ENCODE measurements at places on chromosomes 16 and 17. TPM values are rescaled to one million over a fixed set of nuclear protein-coding genes. Genes with fewer than 3 reads are reported as not detected.

Gene C1QTNF8
- not detected for total RNA-seq

Gene TPSB2
- total RNA-seq = not detected

Gene ABCA5
- 15.7 TPM for total RNA-seq

Gene BAIAP3
- 0.56 TPM for total RNA-seq

Gene HCRT
- total RNA-seq = 0.41 TPM

Gene NPIPB13
- 6.6 TPM for total RNA-seq

Gene PABPN1L
- total RNA-seq = not detected

Gene KRTAP4-4
- not detected for total RNA-seq

Gene DYNC1LI2
- 37.9 TPM for total RNA-seq

- DNase-seq = no peak
Observed at GRCh38 chr17:9402590-9403199, 172.9 kb downstream of the STX8 start.

DNA sequence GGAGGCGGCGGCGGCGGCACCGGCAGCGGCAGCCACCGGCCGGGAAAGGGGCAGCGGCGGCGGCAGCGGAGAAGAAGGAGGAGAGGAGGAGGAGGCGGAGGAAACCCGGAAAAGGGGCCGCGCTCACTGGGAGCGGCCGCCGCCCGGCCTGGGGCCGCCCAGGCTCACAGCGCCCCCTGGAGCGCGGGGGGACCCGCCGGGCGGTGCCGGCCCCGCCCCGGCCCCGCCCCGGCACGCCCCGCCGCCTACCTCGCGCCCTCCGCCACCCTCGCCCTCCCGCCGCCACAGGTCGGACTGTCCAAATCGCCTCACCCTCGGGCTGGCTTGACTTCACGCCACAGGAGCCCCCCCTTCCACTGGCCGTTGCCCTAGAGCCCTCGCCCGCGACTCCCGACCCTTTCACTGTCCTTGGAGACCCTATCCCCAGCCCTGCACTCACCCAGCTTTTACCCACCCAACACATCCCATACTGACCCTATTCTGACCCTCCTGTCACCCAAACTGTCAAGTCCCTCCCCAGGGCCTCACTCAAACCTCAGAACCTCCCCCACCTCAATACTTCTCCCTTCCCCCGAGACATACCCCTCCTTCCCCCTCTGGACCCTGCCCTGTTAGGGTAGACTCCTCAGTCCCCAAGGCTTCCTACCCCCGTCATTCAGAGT, at the start of gene CSNK2A2:
Gene CSNK2A2 (minus strand): TSS at position 85 of the 662 bp plus-strand sequence. CDS start 370 bp downstream, outside the sequence.
- DNase-seq = no peak

GRCh38 chr16:5854027-5854426, 756.4 kb upstream of the EEF2KMT start:
- DNase-seq = no peak

- no peak for DNase-seq
Observed at GRCh38 chr17:16912021-16912962, 59.6 kb downstream of the TNFRSF13B start.

DNA sequence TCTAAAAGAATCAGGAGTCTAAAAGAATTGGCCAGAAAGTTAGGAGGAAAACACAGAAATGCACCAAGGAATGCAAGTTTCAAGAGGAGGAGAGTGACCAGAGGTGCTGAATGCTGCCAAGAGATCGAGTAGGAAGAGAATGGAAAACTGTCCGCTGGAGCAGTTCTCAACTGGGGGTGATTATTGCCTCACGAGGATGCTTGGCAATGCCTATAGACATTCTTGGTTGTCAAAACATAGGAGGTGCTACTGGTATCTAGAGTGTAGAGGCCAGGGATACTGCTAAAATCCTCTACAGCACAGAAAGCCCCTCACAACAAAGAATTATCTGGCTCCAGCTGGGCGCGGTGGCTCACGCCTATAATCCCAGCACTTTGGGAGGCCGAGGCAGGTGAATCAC, 82.1 kb upstream of the NOL11 start:
- DNase-seq = no peak

DNA sequence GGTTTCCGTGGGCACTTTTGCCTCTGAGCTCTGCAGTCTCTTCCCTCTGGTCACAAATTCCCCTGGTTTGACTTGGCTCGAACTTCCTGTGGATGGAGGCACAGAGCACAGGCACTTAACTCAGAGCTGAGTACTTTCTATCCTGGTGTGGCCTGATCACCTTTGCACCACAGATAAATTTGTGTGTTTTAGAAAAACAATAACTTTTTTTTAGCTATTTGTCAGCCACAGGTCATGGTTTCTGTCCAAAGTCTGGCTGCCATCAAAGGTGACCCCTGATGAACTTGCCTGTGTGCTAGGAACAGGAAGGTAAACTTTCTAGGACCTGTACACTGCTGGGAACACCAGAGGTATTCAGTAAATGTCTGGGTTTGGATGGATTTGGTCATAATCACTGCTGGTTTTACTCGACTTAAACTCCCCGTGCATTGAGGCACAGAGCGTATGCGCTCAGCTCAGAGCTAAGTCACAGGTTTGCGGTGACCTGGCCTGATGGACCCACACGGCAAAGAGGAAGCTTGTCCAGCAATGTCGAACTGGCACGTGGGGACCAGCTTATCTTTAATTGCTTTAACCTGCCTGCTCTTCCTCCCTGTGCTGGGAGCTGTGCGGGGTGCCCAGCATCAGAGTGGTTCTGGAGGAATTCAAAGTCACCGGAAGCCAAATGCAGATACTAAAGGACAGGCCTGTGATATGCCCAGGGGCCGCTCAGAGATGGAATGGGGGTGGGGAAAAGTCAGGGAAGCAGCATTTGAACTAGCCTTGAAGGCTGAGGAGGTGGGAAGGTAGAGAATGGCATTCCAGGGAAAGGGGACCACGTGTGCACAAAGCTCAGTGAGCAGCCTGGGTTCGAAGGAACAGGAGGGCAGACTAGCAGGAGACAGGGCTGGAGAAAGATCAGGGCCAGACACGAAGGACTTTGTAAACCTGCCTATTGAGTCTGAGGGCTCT, 12.9 kb downstream of the SLC13A5 start:
- DNase-seq = no peak

DNA sequence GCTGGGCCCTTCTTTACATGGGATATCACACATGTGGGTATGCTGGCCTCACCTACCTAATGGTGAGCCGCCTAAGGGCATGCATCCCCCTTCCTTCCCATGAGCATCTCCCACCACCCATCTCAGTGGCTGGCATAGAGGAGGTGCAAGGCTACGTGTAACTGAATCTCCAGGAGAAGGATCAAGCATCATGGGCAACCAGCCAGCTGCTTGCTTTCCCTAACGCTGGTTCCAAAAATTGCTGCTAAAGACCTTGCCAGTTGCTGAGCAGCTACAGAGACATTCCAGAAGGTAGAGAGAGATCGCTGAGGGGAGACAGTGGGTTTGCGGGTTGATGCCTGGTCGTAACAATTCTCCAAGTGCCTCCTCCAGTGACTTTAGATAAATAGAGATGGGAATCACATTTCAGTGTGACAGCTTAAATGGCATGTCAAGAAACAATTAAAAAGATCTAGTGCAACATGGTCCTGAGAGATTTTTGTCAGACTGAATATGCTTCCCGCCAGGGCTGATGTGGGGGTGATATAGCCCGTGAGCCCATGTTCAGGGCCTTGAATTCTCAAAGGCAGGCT, 378.4 kb upstream of the CDH5 start:
- no peak for DNase-seq

GRCh38 chr17:16943032-16943352, 28.9 kb downstream of the TNFRSF13B start:
- DNase-seq = no peak

- peak; percentile 17 for DNase-seq
Observed at GRCh38 chr17:17783825-17784656, 52.7 kb downstream of the SREBF1 start.

DNA sequence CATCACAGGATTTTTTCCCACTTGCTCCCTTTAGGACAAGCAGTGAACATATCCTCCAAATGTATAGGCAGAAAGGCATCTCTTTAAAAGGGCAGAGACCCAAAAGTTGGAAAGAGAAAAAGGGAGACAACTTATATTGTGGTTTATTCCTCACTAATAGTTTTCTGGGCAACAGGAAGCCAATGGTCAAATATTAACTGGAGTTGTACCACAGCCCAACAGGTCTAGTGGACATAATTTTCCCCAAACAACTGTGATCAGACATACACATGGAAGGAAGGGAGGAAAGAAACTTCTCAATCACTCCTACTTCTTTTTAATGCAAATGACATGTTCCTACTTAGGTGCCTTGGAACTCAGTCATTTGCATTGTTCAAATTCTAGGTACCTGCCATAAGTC, 78.4 kb downstream of the SOX9 start:
- DNase-seq = no peak

DNA sequence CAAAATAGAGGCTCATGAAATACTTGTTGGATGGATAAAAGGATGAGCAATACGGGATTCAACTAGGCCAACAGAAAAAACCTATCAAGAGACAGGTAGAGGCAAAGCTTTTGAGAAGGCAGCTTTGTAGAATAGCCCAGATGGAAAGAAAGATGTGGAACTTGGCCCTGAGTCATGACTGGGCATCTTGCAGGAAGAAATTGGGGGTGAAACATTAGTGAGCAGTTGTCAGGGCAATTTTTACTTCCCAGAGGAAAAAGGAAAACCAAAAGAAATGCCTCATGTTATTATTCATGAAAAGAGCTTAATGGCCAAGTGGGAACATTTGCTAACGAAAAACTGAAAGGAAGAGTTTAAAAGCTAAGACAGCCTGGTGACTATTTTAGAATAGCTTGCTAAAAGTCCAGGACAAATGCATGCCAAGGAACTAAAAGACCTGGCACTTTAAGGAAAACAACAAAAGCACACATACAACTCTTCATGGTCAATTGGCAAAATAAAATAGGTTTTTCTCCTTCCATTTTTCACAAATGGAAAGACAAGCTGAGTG, 180.1 kb downstream of the HS3ST3A1 start:
- no peak for DNase-seq

DNA sequence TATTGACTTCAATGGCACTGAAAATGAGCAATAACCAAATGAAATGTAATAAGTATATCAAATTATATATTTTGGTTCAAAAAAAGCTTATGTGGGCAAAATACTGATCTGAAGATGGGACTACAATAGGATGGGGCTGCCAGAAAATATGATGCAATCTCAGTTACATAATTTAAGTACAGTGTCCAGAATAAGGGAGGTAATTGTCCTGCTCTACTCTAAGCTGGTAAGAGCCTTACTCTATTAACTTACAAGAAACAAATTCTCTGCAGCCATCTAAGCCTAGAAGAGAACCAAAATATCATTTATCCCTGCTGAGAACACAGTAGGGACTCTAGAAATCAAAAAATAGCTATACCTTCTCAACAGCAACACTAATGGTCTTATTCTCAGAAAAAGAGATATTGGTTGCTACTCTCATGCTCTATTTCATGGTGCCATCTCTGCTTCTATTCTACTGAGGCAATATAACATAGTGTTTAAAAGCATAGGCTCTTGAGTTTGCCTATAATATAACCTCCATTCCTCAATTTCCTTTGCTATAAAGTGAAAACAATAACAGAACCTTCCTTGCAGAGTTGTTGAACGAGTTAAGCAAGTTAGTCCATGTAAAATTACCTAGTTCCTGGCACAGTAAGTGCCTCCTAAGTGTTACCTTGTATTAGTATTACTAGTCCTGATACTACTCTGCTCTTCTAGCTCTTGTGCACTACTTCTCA, 19.9 kb downstream of the NQO1 start:
- DNase-seq = no peak

GRCh38 chr16:1614456-1615102, 2.4 kb downstream of the CRAMP1 start:
- DNase-seq = no peak

DNA sequence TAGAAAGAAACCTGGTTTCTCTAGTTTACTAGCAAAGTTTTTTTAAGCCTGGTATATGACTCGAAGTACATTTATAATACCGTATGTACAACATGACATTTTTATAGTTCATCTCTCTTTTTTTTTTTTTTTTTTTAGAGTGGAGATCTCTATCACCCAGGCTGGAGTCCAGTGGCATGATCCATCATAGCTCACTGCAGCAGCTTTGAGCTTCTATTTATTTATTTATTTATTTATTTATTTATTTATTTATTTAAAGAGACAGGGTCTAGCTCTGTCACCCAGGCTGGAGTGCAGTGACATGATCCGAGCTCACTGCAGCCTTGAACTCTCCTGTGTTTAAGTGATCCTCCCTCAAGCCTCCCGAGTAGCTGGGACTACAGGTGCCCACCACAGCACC, 25.9 kb upstream of the VPS4A start:
- DNase-seq = no peak

- no peak for DNase-seq
Observed at GRCh38 chr17:78905116-78905515, 2.1 kb upstream of the CEP295NL start.

GRCh38 chr16:53971616-53972015, 267.7 kb downstream of the FTO start:
- no peak for DNase-seq

- no peak for DNase-seq
Observed at GRCh38 chr17:78838574-78839005, 2.0 kb downstream of the USP36 start.

DNA sequence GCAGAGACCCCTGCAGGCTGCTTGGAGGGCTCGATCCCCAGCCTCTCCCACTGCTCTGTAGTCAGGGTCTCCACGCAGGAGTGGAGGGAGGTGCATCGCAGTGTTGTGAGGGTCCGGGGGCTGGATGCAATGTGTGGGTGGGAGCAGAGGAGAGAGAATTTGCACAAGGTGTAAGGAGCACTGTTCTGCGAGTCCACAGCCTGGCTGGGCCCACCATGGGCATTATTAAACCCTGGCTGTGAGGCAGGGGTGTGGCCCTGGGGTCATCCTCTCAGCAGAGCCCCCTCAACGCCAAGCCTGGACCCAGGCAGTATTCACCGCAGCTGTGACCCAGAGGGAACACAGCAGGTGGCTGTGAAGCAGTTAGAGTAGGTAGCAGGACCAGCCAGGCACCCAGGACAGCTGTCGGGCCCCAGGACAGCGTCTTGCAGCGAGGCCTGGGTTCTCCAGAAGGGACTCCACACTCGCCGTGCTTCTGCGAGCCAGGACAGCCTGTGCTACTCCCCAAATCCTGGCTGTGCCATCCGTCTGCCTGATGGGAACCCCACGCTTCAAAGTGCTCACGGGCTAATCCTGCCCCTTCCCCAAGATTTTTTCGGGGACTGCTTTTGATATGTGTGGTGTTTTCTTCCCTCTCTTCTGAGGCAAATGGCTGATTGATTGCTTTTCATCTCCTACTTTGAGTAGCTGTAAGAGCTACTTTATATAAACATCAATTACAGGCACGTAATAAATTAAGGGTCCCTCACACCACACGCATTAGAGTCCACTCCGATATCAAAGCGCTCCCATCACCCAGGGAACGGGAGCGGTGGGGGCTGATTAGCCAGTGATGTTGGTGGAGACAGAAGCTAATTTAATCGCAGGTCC, 100.9 kb upstream of the GSE1 start:
- DNase-seq = no peak

DNA sequence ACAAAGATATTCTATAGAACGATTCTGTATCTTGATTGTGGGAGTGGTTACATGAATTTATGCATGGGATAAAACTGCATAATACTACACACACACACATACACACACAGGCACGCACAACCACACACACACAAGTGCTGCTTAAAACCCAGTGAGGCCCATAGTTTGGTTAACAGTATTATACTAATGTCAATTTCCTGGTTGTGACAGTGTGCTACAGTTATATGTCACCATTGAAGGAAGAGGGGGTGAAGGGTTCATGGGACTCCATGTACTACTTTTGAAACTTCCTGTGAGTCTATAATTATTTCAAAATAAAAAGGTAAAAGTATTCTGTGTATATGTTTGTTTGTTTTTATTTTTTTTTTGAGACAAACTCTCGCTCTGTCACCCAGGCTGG, 8.1 kb downstream of the ZC3H7A start:
- DNase-seq = no peak
